Cortex of kidney (tissue), 1 donor: ENCODE measurements at places on chromosomes 7 and 10.

DNA sequence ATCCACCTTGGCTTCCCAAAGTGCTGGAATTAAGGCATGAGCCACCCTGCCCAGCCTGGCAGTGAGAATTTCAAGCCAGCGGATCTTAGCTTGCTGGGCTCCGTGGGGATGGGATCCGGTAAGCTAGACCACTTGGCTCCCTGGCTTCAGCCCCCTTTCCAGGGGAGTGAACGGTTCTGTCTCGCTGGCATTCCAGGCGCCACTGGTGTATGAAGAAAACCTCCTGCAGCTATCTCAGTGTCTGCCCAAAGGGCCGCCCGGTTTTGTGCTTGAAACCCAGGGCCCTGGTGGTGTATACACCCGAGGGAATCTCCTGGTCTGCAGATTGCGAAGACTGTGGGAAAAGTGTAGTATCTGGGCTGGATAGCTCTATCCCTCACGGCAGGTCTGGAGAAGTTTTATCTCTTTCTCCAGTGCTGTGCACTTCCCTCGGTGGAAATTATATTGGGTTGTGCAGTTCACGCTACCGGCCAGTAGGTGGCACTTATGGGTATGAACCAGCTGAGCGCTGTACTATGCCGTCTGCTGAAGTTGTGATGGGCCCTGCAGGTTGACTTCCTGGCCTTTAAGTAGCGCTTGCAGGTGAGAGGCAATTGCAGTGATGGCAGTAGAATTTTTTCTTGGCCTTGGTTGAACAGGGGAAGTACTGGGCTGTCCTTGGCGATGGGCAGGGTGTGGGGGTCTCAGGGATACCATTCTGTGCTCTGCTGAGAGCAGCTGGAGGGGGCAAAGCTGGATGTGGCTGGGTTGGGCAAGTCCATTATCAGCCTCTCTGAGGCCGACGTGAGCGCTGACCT is 138.0 kb upstream of the MTPN start:
- DNase-seq, result no peak

DNA sequence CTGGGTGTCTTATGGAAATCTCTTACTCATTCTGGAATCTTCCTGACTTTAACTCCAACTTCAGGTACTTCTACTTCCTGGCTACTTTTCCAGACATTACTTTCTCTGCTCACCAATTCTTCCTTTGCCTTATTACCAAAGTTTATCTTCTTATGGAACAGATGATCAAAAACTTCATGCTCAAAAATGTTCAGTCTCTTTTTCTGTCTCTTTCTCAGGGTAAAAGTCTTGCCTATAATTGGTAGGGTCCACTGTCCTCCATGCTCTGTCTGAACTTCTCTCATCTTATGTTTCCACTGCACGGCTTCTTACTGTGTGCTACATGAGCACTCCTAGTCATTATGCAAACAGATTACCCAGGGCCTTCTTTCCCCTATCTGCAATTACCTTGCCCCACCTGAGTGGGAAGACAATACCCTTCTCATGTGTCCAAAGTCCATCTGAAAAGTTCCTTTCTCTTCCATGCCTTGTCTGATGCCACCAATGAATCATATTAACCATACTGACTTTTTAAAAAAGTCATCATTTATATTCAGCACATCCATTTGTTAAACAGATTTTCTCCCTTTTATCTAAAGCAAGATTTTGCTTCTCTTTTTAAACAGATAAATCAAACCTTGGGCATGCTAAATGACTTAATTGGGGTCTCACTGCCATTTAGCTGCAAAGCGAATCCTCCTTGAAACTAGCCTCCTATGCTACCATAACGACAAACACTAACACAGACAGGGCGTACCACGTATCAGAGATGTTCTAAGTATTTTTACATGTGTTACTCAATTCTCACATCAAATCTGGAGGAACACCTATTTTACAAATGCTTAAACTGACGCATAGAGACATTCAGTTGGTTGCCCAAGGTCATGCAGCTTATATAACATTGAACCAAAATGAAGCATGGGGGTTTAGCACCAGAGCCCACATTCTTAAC is 48.8 kb downstream of the SEMA3C start:
- no peak for DNase-seq

- no peak for DNase-seq
Measured at GRCh38 chr10:17474595-17475323, 20.4 kb upstream of the ST8SIA6 start.

DNA sequence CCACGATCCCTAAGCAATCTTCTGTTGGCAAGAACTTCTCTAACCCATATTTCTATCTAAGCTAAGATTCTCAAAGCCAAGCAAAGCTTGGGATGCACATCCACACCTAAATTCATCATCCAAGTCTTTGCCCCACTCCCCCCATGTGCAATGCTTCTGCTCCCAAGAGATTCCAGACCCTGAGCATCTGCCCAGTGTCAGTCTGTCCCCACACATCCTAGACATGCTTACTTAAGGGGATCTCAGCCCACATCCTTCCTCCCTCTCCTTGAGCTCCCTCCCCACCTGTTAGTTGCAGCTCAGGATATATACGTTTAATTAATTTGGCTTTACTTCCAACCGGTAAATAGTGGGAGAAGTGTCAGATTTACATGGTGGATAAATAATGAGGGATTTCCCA is 17.0 kb upstream of the TMEM273 start:
- DNase-seq, result no peak

GRCh38 chr10:31509989-31510388 is 191.0 kb downstream of the ZEB1 start:
- DNase-seq, result no peak

GRCh38 chr10:49446031-49446430 is 50.1 kb upstream of the DRGX start:
- no peak for DNase-seq

- DNase-seq, result no peak
Measured at GRCh38 chr10:44334091-44334490, 50.8 kb downstream of the CXCL12 start.

GRCh38 chr10:86585037-86585929 is 63.7 kb upstream of the WAPL start:
- no peak for DNase-seq

GRCh38 chr10:45239642-45240041 is 75.8 kb downstream of the OR13A1 start:
- no peak for DNase-seq

DNA sequence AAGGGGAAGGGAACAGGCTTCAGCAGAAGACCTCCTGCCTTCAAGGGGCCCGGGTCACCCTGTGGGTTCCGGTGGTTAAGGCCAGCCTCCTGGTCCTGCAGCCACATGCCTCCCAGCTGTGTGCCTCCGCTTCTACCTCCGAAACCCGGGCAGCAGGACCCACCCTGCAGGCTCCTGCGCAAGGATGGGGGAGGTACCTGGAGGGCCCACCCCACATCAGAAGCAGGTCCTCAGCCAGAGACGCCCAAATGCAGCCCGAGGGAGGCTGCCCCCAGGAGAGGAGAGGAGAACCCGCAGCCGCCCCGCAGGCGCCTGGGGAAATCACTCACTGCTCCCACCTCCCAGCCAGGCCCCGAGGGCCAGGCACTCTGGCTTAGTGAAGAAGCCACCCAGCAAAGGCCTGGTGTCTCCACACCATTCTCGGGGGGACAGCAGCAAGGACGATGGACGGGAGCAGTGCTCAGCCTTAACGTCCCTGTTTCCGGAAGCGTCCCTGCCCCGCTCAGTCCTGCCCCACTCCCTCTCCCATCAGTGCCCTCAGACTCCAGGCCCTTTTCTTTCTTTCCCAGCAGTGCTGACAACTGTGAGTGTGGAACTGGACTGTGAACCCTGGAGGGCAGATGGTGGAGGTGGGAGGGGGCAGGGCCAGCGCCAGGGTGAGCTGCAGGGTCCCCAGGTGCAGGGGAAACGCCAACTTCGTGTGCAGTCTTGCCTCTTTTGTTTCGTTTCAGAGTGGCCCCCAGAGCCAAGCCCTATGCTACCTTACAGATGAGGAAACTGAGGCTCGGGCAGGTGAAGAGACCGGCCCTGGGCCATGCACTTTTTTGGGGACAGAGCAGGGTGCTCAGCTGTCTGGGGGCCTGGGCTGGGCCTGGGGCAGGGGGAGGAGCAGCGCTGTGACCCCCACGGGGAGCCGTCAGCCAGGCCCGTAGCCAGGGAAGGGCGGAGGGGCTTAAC is 138.0 kb downstream of the FAM53B start:
- no peak for DNase-seq

DNA sequence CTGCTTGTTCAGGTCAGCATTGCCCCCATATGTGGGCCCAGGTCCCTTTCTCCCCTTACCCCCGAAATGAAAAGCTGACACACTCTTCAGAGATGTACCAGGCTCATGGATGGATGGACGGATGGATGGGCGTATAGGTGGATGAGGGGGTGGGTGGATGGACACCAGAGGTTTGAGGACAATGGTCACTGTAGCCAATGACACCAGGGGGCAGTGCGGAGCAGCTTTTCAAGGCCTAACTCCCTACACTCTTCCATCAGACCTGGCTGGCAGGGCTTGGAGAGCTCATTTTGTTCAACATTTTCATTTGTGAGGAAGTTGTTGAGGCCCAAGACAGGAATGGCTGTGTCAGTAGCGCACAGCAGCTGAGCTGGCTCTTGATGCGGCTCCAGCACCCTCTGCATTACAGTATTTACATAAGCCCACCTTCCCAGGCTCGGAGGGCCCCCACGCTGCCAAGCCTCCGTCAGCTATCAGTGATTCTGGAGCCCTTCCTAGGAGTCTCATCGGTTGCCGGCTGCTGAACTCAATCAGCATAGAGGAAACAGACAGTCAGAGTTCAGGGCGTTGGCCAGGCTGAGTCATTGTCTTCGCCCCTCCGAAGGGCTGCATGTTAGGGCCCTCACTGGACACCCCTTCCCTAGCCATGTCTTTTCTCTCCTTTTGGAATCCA is 11.6 kb upstream of the FFAR4 start:
- DNase-seq, result no peak

DNA sequence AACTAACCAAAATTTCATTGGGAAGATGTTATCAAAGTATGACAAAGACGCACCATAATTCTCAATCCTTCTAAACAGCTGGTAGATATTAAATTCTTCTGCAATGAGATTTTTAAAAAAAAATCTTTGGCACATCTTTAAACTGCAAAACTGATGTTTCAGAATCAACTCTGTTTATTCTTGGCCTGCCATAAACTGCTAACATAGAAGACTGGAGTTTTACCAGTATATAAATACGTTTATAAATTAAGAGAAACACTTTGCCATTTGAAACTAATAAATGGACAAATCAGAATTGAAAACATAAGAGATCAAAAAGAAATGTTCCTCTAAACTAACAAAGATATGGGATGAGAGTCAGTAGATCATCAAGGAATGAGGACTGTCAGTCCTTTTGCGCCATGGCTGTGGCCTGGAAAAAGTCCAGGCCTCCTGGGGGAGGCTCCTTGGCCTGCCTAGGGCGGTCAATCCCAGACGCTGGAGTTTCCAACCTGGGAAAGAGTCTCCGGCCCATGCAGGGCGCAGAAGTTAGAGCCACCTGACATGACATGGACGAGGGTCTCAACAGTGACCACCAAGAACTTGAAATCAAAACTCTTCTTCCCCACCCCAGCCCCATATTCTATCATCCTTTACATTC is 34.2 kb upstream of the NEBL start:
- no peak for DNase-seq

DNA sequence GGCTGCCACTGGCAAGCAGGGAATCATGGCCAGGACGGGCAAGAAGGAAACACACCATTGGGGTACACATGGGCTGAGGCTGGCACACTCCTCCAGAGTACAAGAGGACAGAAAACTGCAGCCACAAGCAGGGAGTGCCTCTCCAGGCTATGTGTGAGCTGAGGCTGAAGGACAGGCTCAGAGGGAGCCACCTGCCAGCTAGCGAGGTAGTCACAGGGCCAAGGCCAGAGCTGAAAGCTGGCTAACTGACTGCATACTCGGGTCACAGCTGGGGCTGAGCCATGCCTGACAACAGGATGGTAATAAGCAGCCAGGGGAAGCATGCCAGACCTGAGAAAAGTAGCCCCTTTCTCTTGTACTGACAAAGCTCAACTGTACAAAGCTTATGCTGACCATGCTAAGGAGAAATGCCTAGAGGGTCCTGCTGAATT is 52.0 kb downstream of the KIF5B start:
- no peak for DNase-seq
